ENCODE measurements at places on chromosomes 7 and 10.

GRCh38 chr10:124802313-124802675 is 675 bp downstream of the ABRAXAS2 start:
- no peak for DNase-seq

DNA sequence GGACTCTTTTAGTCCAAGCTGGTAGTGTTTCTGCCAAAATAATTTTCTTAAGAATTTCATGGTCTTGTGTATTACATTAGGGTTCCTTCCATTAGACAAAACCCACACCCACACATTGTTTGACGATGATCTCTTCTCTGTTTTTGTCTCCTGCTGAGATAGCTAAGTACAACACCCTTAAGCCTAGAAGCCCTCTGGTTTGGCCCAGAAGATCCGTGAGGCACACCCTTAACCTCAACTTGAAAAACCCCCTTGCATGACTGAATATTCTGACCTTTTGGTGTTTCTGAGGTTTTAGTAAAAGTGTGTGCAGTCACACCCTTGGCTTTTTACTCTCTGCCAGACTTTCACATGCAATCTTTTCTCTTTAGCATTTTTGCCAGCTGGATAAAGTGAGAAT is 29.3 kb upstream of the ERCC6 start:
- no peak for DNase-seq

DNA sequence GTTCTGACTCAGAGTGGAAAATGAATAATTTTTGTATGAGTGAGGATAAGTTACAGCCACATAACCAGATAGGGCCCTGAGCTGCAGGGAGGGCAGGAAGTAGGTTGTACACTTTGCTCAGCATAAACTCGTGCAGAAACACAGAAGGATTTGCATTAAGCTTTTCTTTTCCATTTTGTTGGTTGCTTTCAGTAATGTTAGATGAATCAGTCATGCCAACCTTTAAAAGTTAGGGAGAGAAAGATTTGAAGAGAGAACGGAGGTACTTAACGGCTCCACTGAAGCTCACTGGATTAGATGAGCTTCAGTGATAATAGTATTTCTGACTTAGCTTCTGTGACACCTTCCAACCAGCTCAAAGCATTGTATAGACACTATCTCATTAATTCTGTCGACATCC is 348.1 kb downstream of the GATA3 start:
- DNase-seq, result no peak

GRCh38 chr7:5492636-5493020 is 69.0 kb upstream of the TNRC18 start:
- DNase-seq, result no peak

DNA sequence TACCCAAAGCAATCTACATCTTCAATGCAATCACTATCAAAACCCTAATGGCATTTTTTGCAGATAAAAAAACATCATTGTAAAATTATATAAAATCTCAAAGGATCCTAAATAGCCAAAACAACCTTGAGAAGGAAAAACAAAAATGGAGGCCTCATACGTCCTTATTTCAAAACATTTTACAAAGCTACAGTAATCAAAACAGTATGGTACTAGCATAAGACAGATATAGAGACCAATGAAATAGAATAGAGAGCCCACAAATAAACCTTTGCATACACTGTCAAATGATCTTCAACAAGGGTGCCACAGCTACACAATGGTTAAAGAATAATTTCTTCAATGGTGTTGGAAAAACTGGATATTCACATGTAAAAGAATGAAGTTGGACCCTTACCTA is 34.5 kb downstream of the PDLIM1 start:
- DNase-seq, result no peak

DNA sequence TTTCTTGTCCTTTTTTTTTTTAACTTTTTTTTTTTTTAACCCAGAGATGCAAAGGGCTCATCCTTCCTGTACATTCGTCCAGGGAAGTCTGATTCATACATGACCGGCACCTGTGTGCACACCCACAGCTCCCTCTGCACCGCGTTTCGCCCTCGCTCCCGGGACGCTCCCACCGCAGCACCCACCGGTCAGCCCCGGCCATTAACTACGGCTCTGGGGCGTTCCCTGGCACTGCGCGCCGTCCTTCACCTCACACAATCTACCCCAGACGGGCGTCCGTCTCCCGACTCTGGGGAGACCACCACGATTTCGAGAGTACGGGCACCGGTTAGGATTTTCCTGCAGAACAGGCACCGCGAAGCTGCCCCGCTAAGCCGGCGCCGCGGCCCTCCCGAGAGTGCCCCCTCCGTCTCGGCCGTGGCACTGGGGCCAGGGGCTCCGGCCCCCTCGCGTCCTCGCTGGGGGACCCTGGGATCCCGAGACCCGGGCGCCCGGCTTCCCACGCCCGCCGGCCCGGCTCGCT is 452 bp downstream of the ATE1 start:
- DNase-seq, result peak; percentile 45

DNA sequence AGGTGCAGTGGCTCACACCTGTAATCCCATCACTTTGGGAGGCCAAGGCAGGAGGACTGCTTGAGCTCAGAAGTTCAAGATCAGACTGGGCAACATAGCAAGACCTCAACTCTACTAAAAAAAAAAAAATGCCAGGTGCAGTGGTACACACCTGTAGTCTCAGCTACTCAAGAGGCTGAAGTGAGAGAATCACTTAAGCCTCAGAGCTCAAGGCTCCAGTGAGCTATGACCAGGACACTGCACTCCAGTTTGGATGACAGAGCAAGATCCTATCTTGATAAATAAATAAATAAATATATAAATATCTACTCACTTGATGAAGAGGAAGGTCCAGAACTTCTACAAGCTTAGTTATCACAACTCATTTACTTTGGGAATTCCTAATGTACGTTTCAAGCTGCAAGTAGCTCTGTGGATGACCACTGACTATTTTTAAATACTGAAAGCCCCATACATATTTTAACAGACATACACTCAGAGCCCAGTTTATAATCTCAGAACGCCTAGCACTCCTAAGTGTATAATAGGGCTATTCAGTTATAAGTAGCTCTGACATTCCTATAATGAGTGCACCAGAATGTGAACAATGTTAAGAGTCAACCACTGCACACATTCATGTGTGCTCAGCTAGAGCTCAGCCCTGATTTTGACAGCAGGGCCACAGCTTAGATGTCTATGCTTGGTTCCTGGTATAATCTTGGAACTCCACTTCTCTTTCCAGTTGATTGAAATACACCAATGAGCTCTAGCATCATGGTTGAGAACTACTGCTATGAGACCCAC is 119.1 kb downstream of the CUBN start:
- DNase-seq, result peak; percentile 70

DNA sequence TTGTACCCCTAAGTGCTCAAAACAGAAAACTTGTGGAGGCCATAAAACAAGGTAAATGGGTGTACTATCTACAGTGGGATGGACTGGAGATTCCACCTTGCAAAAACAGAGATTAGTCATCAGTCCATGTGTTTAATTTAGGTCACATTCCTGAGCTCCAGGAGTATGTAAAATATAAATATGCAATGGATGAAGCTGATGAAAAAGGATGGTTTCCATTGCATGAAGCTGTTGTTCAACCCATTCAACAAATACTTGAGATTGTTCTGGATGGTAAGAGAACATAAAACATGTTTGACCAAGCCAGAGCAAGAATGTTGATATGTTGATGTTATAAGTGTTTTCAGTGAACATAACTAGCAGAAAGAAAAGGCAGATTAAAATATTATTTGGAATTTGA is 14.6 kb downstream of the ASB15 start:
- no peak for DNase-seq

DNA sequence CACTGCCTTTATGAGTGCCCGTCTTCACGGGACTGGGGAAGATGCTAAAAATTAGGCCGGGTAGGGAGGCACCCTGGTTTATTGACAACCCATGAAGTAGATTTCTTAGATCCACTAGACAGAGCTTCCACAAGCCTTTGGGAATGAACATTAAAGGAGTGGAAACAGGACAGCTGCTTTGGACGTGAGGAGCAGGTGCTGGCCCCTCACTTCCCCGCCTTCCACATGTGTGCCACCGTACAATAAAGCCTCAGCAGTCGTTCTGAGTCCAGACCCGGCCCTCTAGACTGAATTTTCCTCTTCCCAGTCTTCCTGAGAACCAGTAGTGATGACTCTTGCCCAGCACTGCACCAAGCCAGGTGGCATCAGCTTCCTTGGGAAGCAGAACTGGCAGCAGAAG is 282.4 kb downstream of the CELF2 start:
- DNase-seq, result no peak

- DNase-seq, result peak; percentile 37
Measured at GRCh38 chr7:152583006-152583405, 92.9 kb downstream of the XRCC2 start.

DNA sequence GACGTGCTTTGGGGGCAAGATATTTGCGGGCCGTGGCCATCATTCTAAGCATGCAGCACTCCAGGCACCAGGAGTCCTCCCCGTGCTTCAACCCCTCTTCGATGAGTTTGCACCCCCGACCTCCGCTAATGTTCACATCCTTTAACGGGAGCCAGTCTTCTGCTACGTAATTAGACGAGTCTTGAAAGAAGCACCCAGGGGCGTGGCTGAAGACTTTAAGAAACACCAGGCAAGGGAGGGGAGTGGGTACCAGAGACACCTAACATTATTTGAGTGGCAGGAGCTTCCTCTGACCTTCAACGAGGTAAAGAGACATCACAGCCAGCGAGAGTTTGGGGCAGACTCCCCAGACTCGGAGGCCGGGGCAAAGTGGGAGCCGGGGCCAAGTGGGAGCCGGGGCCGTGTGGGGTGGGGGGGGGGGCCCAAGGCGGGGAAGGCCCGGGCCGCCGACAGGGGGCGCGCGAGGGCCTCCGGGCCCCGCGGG is 31.1 kb upstream of the TOMM7 start:
- no peak for DNase-seq

GRCh38 chr7:129569326-129569725 is 42.2 kb upstream of the NRF1 start:
- no peak for DNase-seq

DNA sequence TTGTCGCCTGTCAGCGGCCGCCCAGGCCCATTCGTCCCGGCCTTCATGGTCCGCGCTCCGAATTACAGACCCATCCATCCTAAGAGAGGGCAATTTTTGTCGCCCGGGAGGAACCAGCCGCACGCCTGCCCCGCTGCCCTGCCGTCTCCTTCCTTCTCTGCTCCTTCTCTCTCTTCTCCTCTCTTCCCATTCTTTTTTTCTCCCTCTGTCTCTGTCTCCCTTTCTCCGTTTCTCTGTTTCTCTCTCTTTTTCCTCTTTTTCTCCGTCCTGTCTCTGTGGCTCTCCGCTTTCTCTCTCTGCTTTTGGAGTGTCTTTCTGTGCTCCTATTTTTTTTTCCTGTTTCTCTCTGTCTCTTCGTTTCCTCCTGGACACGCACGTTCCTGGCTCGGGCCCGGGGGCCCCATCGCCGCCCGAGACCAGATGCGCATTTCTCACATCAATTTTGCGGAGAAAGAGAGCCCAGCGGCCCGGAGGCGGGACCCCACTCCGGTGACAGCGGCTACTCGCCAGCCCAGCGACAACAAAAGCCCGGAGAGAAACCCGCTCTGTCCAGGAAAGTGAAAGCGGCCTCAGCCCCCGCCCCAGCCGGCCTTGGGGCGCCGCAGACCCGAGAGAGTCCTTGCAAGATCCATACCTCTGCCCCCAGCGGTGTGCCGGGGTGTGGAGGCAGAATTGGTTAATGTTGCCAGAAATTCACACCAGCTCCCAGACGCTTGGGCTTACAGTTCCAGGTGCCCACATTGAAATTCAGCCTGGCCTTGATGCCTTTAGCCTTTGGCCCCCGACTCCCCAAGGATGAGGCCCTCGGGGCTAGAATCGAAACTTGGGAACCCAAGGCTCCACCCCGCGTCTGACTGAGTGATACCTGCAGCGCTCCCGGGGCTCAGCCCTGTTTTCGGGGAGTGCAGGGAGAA is 4.1 kb downstream of the LBX1 start:
- no peak for DNase-seq

Measured in renal cortical epithelial cell (primary cell).